ENCODE measurements at places on chromosomes 16 and 17.
A peak's percentile ranks its signal among the peaks of the same experiment; 100 is the strongest.

DNA sequence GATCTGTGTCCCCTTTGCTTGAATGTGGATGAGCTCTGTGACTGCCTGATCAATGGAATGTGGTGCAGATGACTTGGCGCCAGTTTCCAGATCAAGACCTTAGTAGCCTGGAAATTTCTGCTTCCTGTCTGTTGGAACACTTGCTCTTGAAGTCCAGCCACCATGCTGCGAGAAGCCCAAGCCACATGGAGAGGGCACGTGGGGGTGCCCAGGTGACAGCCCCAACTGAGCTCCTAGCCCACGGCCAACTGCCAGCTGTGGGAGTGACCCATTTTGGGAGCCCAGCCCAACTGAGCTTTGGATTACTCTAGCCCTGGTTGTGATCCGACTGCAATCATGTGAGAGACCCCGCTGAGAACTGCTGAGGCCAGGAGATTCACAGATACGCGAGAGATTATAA is 3.3 kb upstream of the ITGAM start:
- no peak for DNase-seq

DNA sequence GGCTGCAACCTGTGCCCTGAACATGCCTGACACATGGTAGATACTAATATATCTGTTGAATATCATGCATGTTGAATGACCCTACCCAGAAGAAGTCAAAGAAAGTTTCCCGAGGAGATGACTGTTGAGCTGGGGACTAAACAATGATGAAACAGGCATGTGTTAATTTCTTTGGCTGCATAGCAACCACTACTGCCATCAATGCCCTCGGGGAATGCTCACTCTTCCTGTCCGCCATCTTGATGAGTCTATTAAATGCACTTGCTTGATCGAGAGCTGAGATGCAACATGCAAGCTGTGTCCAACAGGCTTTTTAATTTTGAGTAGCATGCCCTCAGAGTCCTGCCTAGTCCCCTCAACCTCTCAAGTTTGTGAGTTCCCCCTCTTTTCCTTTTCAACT is 31.3 kb downstream of the GRIN2A start:
- no peak for DNase-seq

DNA sequence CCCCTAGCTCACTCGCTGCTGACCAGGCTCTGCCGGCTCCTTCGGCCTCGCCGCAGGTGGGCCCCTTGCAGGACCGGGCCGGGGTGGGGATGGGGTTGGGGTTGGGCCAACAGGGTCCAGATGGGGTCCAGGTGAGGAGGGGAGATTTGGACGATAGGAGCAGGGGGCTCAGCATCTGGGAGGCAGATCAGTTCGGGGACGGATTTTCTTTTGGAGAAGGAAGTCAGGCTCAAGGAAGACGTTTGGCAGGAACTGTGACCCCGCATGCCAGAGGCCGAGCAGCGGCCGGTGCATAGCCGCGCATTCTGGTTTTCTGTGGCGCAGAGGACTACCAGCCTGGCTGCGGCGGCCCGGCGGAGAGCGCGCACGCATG is 845 bp upstream of the ALDOA start:
- DNase-seq: no peak

DNA sequence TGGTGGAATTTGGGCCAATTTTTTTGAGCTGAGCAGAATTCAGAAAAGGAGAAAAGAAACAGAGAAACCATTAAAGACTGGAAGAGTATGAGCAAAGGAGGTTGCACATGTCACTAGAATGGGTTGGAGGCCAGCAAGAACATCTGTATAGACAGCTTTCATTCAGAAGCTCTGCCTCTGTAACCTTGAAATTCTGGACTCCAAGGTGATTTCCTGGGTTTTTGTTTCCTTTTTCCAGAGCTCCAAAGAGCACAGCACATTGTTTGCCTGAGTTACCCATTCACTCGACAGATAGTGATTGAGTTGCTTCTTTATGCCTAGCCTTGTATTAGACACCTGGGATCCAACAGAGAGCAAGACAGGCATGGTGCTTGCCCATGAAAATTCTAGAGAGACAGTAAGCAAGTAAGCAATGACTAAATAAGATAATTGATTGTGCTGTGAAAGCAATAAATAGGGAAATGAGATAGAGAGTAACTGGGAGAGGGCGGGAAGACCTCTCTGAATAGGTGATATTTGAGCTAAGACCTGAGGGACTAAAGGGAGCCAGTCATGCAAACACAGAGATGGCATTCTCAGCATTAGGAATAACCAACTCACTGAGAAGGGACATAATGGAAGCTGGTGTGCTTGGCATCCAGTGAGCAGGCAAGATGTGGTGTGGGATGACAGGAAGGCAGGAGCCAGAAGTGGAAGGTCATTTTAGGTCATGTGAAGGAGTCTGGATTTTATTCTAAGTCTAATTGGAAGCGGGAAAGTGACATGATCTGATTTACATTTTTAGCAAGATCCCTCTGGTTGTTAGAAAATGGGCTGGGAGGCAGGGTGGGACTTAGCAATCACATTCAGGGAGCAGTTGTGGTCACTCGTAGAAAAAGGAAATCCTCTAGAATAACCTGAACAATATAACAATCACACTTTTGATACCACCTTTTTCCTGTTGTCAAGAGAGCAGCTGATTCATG is 197.5 kb downstream of the HS3ST3A1 start:
- DNase-seq: no peak

DNA sequence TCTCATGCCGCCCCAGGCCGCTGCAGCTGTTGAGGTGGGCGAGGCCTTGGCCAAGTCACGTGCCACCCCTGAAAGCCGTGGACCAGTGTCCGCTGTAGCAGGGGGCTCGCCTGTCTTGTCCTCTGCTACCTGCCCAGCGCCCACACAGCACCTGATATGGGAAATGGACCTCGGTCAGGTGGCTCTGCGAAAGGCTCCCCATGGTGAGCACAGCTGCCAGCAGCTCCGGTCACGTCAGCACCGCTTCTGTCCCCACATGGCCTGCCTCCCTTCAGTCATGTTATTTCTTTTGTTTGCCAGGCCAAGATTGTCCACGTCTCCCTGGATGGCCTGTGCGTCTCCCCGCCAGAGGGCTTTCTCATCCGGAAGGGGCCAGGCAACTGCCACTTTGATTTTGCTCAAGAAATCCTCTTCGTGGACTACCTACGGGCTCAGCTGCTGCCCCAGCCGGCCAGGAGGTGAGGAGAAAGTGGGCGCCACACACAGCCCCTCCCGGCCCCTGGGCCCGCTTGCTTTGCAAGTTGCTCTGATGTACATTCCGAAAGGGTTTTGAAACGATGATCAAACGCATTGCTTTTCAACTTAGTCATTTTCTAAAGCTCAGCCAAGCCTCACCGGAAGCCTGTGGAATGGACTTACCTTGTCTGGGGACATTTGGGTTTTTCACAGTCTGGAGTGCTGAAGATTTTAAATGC is 219.8 kb downstream of the KATNIP start:
- no peak for DNase-seq

DNA sequence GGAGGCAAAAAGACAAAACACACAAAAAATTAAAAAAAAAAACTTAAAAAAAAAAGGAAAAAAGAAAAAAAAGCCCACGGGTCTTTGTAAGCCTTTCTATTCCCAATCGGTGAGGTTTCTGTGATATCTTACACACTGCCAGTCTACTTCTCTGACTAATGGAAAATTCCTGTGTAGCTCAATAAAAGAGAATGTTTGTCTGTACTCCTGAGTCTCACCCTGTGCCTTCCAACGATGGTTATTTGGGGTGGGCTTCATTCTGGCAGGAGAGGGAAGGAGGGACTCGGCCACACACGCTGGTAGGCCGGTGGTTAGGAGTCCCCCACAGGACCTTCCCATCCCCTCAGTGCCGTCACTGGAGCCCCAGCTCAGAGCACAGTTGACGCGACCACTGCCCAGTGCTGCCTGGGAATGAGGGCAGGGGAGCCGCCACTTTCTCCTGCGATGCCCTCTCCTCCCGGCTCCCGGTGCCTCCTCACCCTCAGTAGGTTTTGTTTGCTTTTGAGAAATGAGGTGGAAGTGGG is 68.0 kb downstream of the AMFR start:
- DNase-seq: peak; percentile 30

DNA sequence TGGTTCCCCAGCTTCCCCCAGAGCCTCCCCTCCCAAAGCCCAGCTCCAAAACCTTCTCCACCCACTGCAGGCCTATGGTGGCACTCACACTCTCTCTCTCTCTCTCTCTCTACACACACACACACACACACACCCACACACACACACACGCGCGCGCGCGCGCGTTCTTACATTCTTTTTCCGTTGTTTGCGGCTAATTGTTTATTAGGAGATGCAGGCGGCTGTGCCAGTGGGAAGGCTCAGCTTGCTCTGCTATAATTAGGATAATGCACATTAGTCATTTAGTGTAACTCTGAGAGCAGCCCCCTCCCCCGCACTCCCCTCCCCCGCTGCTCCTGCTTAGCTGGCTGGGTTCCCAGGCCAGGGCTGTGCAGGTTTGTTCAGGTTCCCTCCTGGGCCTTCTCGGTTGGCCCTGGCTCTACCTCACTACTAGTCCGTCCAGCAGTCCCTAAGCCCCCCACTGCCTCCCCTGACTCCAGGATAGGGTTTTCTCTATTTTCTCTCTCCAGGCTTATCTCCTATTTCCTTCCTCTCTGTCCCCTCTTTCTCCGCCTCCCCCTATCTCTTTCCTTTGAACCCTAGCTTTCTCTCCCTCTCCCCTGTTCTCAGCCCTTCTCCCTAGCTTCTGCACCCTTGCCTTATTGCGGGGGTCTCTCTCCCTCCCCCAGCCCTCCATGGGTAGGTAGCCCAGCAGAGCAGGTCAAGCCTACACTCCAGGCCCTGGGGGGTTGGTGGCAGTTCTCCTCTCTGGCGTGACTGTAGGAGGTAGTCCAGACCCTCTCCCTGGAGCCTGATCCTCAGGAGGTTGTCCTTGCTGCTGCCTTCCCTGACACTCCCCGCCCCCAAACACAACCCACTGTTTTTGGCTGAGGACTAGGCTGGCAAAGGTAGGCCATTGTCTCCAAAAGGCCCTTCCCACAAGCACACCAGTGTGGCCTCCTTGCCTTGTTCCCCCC is 34.0 kb downstream of the TMEM132E start:
- no peak for DNase-seq

- no peak for DNase-seq
Measured at GRCh38 chr17:37121616-37122015, 172.9 kb downstream of the AATF start.
